Left colon (tissue), 2 donors: ENCODE measurements at places on chromosomes 7 and 10. TPM values are rescaled to one million over a fixed set of nuclear protein-coding genes. Genes with fewer than 3 reads are reported as not detected.

The OR2A42 gene
- not detected for total RNA-seq

- no peak for DNase-seq
Observed at GRCh38 chr7:93165447-93165846, 17.3 kb upstream of the SAMD9L start.

DNA sequence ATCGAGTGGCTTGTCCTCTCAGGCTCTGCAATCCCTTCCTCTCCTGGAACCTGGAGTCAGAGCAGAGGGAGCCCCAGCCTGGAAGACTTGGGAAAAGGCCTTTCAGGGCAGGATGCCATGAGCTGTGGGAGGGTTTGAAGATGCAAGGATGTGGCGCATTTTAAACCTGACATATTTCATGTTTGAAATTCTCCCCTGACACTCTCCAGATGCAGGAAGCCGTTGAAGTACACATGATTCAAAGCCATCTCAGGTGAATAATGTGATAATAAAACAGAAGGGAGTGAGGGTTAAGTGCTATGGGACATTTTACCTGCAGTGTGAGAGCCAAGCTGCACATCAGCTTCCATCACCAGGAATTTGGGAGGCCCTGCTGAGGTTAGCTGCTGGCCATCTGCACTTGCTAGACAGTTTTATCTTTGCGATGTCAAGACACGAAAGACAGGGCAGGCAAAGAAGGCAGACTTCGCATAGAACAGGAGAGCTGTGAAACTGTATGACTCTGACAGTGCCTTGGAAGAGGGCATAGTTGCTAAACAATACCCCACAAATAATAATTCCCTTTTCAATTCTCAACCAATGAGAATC lies 159.1 kb upstream of the GDF10 start:
- DNase-seq = no peak

GRCh38 chr10:96252730-96253129 lies 18.6 kb downstream of the BLNK start:
- DNase-seq = no peak

The SBDS gene
- 164 TPM for total RNA-seq

- no peak for DNase-seq
Observed at GRCh38 chr10:79468015-79468560, 22.7 kb upstream of the ZCCHC24 start.

- no peak for DNase-seq
Observed at GRCh38 chr10:74502963-74503608, 323.3 kb upstream of the KAT6B start.

- DNase-seq = no peak
Observed at GRCh38 chr10:11307004-11307403, 289.3 kb downstream of the CELF2 start.

GRCh38 chr7:36844374-36844773 lies 120.1 kb upstream of the AOAH start:
- DNase-seq = no peak

The WDR86 gene
- 2.8 TPM for total RNA-seq

The ZPBP gene
- total RNA-seq = not detected

The IFIT1 gene
- total RNA-seq = 6.1 TPM

DNA sequence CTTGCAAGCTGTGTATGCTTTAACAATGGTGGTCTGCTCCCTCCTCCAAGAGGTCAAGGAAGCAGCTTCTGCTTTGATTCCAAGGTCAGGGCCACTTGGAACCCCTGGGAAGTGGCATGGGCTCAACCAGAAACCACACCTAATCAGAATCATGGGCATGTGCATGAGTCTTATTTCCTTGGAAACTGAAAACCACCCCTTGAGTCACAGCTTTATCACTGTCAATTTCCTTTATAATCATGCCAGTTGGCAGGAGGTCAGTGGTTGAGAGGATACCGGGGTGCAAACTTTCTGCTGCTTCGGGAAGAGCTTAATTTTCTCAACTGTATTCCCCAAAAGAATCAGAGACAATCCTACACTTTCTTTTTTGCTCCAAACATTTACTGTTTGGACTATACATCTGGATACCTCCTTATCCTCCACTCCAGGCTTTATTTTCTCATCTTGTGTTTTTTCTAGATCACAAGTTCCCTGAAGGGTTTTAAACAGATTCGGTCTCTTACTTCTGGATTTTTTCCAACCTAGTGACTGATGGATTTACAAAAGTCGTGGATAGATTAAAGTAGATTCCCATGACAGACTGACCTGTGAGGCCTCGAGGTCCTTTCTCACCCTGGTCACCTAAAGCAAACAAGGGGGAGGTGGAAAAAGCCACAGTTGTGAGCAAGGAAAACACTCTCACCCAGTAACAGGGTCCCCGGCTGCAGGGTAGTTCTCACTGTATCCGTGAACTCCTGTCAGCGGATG lies 36.0 kb downstream of the COL17A1 start:
- no peak for DNase-seq

The TBX20 gene
- 0.15 TPM for total RNA-seq

GRCh38 chr10:61774031-61774430 lies 111.3 kb downstream of the CABCOCO1 start:
- no peak for DNase-seq

The NME8 gene
- not detected for total RNA-seq

The PLPP4 gene
- 0.47 TPM for total RNA-seq

DNA sequence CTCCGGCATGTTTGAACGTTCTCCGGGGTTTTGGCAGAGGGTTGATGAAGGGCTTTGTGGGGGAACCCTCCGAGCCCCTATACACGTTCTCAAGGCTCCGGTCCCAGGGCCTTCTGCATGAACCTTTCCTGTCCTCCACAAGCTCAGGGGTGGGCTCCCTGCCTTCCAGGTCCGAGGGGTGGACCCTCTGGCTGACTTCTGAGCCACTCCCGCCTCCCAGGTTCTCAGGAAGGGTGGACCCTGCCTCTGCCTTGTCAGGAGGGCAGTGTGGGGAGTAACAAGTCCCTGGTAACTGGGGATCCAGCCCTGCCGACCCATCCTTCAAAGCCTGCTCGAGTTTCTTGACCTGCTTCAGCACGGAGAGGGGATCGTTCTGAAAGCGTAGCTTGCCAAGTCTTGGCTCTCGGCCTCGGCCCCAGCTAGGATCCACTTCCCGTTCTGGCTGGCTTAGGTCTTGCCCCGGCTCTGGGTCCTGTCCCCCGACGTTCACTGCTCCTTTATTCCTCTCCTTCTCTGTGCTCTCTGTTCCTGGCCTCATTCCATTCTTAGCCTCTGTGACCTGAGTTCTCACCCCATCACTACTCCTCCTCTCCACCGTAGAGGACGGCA lies 38.9 kb downstream of the DENND2A start:
- no peak for DNase-seq

- no peak for DNase-seq
Observed at GRCh38 chr7:36473454-36474282, 84.0 kb downstream of the ANLN start.

The NYAP1 gene
- 0.47 TPM for total RNA-seq

DNA sequence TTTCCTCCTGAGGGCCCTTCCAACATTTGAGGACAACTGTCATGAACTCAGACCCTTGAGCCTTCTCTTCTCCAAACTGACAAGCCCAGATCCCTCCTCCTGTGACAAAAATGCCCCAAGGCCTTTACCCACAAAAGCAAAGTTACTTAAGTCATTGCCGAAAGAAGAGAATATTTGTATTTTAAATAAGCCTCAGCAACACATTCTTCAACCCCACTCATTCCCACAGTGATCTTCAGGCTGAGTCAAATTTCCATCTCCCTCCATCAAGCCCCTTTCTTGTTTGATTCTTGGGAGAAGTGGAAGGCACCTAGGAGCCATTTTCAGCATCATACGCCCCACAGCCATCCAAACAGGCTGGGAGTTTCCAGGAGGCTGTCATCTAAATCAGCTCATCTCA lies 150.8 kb upstream of the PDE1C start:
- DNase-seq = no peak

The CCL24 gene
- total RNA-seq = 7.4 TPM

GRCh38 chr7:7569081-7569527 lies 2.4 kb downstream of the MIOS start:
- no peak for DNase-seq

The PLXNA4 gene
- total RNA-seq = 1.1 TPM

The GHRHR gene
- not detected for total RNA-seq

GRCh38 chr7:13908667-13909397 lies 80.6 kb downstream of the ETV1 start:
- DNase-seq = no peak

DNA sequence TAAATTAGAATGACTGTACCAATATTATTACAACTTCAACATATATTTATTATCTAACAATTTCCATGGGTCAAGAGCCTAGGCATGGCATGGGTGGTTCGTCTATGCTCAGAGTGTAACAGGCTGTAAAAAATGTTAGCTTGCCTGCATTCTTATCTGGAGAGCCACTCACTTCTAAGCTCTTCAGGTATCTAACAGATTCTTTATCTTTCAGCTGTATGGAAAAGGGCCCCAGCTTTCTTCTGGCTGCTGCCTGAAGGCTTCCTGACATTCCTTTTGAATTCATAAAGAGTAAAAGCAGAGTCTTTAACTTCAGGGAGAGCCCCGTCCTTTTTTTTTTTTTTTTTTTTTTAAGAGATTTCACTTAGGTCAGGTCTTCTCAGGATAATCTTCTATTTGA lies 648.8 kb downstream of the NXPH1 start:
- DNase-seq = no peak

GRCh38 chr7:132221356-132221755 lies 354.9 kb downstream of the PLXNA4 start:
- DNase-seq = no peak

The BTBD16 gene
- total RNA-seq = 0.14 TPM

- DNase-seq = no peak
Observed at GRCh38 chr10:79457256-79457785, 11.9 kb upstream of the ZCCHC24 start.

The HTR5A gene
- not detected for total RNA-seq

DNA sequence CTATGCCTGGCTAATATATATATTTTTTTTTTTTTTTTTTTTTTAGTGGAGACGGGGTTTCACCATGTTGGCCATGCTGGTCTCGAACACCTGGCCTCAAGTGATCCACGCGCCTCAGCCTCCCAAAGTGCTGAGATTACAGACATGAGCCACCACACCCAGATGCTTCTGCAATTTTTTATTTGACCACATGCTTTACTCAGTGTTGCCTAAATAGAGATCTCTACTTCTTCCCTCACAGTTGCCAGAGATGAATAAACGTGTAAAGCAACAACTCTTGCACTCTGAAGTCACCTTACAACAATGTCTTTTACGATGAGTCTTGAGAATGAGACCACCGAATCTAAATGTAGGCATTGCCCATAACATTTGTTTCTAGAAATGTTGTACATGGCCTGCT lies 107.9 kb upstream of the FRMD4A start:
- DNase-seq = no peak

- peak; percentile 8 for DNase-seq
Observed at GRCh38 chr10:104349623-104350126, 4.0 kb upstream of the CFAP58 start.

The EPO gene
- total RNA-seq = not detected

The GIMAP5 gene
- 6.6 TPM for total RNA-seq

DNA sequence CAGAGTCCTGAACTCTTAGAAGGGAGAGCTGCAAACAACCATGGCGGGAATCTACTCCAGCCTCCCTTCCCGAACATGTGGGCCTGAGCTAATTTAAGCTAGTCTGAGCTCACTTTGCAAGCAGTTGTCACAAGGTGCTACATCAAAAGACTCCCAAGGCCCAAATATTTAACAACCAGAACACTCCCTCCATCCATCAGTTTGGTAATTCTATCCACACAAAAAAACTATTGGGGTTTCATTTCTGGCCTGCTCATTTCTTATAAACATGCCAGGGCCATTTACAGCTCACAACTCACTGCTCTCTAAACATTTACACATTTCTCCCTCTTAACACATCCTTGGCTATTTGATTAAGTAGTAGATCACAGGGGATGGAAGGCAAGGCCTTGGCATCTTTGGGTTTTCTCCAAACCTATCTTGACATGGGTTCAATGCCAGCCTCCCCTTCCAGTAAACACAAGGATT lies 263.4 kb downstream of the KCNMA1 start:
- DNase-seq = no peak

The CYP2C9 gene
- total RNA-seq = 7.1 TPM

GRCh38 chr7:68432585-68432984 lies 1165.7 kb upstream of the AUTS2 start:
- DNase-seq = no peak

The ACHE gene
- total RNA-seq = 18.4 TPM

The FAM131B gene
- total RNA-seq = 0.27 TPM

The ZNF425 gene
- 1.2 TPM for total RNA-seq

- DNase-seq = no peak
Observed at GRCh38 chr7:7861211-7861633, 107.4 kb upstream of the GLCCI1 start.

DNA sequence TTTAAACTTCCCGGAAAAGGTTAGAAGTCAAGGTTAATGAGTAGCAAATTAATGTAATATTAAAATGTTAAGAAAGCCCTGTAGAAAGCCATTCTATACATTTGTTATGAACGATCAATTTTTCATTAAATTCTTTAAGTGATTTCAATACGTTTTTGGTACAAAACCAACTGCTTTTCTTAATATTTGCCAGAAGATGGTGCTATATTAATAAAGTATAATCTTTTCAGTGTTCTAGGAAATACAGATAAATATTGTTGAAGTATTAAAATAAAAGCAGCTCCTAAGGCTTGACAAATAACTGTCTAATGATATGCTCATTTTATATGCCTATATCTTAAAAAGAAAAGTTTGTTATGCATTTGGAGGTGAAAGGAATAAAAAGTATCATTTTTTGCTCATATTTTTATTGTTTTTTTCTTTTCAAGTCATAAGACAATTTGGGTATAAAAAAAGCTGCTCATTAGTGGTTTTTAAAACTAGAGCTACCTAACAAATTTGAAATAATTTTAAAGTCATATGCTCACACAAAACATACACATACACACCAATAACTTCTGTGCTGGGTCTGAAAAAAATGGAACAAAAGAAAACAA lies 130.3 kb upstream of the POT1 start:
- no peak for DNase-seq

DNA sequence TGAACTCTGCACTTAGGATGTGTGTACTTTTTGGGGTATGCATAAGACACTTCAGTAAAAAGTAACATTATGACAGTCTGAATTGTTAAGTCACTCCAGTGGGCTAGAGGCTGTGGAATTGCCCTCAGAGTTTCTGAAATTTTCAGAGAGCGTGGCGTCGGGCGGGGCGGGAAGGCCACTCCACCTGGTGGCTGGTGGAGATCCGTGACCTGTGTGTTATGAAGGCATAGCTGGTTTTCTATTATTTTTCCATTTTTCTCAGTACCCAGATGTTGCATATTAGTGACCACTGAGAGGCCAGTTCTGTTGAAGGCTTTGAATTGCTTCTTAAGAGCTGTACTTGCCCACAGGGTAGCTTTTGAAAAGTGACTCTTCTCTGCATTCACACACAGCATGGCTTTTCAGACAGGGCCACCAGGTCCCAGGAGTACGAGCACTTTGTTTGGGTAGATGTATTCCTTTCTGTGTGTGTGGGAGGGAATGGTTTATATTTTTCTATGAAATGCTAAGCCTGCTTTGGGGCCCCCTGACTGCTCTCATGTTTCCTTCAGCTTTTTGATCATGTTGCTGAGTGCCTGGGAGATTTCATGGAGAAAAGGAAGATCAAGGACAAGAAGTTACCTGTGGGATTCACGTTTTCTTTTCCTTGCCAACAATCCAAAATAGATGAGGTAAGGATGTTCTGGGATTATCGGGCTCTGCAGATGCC lies 52.3 kb downstream of the TACR2 start:
- DNase-seq = no peak

- DNase-seq = peak; percentile 30
Observed at GRCh38 chr10:96118604-96119450, 11.3 kb upstream of the ZNF518A start.
